ENCODE measurements at places on chromosomes 6 and 20.

- DNase-seq: no peak
Observed at GRCh38 chr20:34524426-34524825, 8.2 kb downstream of the DYNLRB1 start.

- peak; percentile 7 for DNase-seq
Observed at GRCh38 chr6:111958534-111958933, 85.3 kb upstream of the FYN start.

DNA sequence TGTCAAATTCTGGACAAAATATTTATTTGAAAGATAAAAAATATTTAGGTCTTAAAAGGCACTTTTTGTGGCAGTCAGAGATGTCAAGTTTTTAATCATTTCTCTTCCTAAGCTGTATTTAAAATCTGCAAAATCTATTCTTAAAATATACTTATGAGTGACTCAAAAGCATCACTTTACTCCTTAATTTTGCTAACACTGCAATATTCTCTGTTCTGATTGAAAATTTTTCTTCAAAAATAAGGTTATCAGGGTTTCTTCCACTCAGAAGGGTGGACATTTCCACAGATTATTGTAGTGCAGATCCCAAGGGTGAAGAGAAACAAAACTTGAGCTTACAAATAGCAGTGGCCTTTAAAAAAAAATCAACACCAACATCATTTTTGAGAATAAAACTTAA, 27.5 kb downstream of the PLEKHG1 start:
- DNase-seq: no peak

DNA sequence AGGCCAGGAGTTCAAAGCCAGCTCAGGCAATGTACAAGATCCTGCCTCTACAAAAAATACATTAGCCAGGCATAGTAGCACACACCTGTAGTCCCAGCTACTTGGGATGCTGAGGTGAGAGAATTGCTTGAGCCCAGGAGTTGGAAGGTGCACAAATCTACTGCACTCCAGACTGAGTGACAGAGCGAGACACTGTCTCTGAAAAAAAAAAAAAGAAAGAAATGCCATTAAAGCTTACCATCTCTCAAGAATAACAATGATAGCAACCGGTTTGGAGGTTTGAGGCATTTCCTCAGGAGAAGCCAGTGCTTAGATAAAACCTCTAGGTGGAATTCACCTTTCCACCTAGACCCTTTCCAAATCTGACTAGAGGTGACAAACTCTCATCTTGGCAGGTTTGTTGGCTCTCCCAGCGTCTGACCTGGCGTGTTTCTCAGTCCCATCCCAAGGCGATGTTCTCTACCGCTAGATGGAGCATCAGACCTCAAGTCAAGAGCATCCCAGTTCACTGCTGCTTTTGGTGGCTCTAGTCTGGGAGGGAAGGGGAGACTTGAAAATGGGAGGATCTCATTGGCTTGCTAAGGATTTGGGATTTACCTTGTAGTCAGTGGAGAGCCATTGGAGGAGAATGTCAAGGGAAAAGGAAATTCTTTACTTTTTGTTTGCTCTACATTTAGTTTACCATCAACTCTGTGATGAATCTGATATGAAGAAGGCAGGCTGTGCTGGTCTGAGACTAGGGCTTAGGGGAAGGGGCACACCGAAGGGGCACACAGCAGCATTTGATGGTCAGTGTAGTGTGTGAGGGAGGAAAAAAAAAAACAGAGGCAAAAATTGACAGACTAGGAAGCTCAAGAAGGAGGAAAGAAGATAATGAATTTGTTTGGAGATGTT, 67.9 kb downstream of the NCOA7 start:
- DNase-seq: peak; percentile 62

- DNase-seq: no peak
Observed at GRCh38 chr6:42257614-42258013, 40.0 kb upstream of the MRPS10 start.

GRCh38 chr6:24356310-24356973, 1.4 kb downstream of the DCDC2 start:
- no peak for DNase-seq

GRCh38 chr20:20815711-20816455, 103.4 kb upstream of the RALGAPA2 start:
- DNase-seq: no peak

- no peak for DNase-seq
Observed at GRCh38 chr6:117194978-117195377, 70.4 kb upstream of the VGLL2 start.

DNA sequence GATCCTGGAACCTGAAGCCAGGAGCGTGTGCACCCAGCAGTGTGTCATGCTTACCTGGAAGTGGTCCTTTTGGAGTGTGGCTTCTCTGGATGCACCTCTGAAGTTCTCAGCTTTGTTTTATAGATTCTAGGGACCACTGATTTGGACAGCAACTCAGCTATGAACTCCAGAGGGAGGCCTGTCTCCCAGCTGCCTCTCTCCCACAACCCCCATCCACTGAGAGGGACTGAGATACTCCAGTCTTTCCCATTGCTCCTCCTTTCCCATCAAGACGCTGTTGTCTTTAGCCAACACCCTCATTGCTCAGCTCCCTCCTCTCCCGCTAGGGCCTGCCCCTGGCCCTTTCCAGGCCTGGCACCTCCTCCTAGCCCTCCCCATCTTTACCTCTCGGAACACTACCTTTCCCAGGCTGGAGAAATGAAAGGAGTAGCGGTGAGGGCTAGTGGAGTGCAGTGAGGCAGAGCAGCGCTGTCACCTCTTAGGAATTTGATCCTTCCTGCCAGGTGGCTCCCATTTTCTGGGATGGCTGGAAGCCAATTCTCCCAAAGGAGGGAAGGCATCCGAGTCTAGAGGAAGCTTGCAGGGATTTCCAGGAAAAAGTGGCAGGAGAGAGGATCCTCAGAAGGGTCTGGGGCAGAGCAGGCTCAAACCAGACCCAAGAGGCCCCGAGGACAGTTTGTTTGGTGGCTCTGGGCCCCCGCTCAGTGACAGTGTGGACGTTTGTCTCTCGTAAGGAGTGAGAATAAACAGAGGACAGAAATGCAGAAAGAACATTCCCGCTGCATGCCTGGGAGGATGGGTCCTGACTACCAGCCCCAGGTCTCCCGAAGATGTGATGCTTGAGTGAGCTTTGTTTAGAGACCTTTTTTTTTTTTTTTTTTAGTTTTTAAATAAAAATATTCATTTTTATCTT, at the start of gene LRRN4:
Gene LRRN4 (minus strand): TSS at position 285 of the 913 bp plus-strand sequence. CDS start 1,261 bp downstream, outside the sequence.
- no peak for DNase-seq

- no peak for DNase-seq
Observed at GRCh38 chr20:18191306-18191705, 53.6 kb downstream of the KAT14 start.

DNA sequence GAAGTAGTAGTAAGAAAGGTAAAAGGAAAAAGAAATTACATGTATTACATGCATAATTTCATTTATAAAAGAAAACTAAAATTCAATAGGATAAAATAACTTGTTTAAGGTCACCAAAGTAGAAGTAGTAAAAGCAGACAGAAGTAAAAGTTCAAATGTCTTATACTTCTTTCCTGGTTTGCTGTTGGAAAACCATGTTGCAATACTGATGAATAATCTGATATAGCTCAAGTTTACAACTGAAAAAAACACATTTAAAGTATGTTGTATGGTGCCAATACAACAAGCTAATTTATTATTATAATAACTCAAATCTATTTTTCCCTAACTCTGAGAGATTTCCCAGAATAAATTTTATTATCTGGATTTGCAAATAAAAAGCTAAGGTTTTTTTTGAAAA, 78.3 kb downstream of the PHIP start:
- DNase-seq: no peak

- DNase-seq: no peak
Observed at GRCh38 chr6:36545767-36546307, 1.4 kb downstream of the STK38 start.

GRCh38 chr20:64086801-64087200, 2.6 kb upstream of the LKAAEAR1 start:
- DNase-seq: no peak

- no peak for DNase-seq
Observed at GRCh38 chr6:134902936-134903335, 47.0 kb downstream of the ALDH8A1 start.

- no peak for DNase-seq
Observed at GRCh38 chr6:159064477-159064876, 19.7 kb upstream of the TAGAP start.

- peak; percentile 99 for DNase-seq
Observed at GRCh38 chr20:50992733-50993457, 30.0 kb downstream of the KCNG1 start.

DNA sequence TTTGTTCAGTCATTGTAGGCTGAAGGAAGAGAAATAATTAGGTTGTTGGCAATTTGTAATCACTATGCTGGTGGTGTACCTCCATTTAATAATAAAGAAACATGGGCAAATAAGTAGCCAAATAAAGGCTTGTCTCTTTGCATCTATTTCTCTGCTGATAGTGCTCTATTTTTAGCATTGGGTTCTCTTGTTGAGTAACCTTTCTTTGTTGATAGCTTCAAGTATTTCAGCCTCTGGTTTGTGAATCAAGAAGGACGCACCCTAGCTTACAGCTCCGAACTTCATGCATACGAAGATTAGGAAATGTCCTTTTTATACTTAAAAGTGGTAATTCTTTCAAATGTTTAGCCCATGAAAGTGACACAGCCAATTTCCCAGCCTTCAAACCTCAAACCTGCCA, 2.6 kb downstream of the PPP1R14C start:
- DNase-seq: no peak

DNA sequence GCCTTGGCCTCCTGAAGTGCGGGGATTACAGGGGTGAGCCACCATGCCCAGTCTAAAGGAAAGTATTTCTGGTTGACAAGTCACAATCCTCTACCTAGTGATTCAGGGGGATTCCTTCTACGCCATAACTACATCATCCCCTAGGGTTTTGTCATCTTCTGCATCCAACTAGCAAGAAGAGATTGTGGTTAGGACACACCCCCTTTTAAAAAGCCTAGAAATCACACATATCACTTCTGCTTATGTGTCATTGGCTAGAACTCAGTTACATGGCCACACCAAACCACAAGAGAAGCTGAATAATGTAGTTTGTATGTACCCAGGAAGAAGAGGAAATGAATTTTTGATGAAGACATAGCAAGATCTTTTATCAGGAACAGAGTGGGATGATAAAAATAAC, 14.7 kb upstream of the CHD6 start:
- no peak for DNase-seq

DNA sequence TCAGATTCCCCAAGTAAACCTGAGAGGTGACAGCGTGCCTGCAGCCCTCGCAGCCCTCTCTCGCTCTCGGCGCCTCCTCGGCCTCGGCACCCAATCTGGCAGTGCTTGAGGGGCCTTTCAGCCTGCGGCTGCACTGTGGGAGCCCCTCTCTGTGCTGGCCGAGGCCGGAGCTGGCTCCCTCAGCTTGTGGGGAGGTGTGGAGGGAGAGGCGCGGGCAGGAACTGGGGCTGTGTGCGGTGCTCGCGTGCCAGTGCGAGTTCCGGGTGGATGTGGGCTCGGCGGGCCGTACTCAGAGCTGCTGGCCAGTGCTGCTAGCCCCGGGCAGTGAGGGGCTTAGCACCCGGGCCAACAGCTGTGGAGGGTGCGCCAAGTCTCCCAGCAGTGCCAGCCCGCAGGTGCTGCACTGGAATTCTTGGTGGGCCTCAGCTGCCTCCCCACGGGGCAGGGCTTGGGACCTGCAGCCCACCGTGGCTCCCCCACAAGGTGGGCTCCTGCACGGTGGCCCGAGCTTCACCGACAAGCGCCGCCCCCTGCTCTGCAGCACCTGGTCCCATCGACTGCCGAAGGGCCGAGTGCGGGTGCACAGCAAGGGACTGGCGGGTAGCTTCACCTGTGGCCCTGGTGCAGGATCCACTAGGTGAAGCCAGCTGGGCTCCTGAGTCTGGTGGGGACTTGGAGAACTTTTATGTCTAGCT, 809.7 kb upstream of the ADGRB3 start:
- DNase-seq: no peak

GRCh38 chr6:132300323-132300949, 100.8 kb downstream of the MOXD1 start:
- DNase-seq: peak; percentile 76

- peak; percentile 87 for DNase-seq
Observed at GRCh38 chr6:13261464-13261994, 66.8 kb downstream of the TBC1D7 start.

GRCh38 chr6:111824608-111825337, 48.5 kb downstream of the FYN start:
- no peak for DNase-seq

DNA sequence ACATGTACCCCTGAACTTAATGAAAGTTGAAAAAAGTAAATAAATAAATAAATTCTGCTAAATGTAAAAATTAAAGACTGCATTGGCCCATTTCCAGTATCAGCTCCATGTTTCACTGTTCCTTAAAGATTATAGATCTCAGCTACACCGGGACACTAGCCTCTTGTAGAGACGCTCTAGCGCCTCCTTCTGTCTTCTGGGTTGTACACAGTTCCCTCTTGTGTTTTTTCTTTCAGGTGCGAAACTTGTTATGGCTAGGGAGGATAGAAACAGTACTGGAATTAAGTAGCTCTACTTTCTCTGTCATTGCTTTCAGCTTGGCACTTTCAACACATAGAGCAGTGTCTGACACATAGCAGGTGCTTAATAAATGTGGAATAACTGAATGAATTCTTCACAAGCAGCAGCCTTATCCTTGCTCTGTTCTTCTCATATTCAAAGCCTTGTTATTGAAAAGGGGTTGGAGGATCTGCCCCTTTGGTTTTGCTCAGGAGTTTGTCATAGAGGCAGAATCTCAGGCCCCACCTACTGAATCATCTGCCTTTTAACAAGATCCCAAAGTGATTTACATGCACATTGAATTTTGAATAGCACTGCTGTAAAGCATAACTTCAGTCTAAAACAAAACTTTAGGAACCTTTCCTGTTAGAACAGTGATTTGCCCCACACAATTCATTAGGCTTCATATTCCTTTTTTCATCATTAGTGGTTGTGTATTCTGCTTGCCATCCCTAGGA, 92.3 kb downstream of the FIG4 start:
- peak; percentile 15 for DNase-seq

DNA sequence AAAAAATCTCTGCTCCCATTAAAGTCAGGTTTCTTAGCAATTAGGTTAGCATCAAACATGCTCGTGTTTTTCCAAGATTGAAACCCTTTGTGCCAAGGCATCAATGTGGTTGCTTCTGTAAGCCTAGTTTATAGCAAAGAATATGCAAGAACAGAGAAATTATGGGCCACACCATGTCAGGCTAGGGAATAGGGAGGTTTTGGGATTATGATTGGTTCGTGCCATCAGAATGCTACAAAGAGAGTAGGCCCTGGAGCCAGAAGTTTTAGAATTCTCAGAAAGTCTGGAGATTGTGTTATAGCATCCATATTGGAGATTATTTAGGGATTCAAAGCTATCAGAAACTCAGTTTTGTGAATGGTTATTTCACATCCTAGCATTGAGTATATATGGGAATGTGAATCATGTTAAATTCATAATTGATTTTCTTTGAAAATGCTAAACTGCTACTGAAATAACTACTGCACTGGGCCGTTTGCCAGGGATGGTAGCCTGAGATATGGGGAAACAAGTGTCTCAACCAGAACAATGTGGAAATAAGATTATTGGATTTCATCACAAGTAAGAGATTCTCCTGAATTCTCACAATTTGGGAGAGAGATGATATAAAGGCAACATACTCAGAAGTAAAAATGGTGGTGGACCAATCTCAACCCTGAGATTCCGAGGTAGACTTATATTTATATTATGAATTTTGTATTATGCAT, 45.3 kb downstream of the ZNF292 start:
- DNase-seq: no peak

- peak; percentile 69 for DNase-seq
Observed at GRCh38 chr6:24513602-24514001, 18.8 kb downstream of the ALDH5A1 start.

- no peak for DNase-seq
Observed at GRCh38 chr6:108847738-108848115, 495 bp upstream of the ARMC2 start.

GRCh38 chr20:10481676-10482075, 46.6 kb downstream of the SLX4IP start:
- DNase-seq: no peak

All from NAMALWA (cell line).